Fibroblast of upper back skin (primary cell): ENCODE measurements at places on chromosomes 7 and 10.

DNA sequence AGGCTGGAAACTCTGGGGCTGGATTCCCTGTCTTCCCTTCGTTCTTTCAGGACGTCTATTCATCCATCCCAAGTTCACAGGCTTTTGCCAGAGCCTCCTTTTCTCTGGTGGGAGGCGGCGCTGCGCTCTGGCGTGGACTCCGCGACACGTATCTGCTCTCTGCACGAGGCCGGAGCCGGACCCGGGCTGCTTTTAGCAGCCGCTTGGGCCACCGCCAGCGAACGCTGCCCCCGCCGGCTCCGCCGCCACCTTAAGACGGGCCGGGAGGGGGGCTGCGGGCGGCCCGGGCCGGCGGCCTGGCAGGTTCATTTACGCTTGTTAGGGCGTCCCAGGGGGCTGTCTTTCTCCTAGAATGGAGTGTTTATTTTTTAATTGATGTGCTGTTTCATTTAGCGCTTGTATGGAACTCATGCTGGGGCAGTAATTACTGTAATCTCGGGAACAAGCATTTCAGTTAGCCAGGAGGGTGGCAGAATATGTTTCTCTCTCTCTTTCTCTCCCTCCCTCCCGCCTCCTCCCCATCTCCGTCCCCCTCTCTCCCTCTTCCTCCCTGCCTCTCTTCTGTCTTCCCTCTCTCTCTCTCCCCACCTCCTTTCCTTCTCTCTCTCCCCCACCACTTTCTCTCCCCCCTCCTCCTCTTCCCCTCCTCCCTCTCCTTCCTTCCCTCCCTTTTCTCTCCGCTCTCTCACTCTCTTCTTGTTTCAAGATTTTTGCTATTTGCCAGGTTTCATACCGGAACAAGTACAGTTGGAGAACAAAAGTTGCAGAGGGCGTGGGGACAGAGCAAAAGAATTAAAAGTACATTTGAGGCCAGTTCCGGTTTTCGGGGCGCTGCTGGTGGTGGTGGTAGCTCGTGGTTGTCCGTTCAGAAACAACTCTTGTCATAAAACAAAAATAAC lies 1.3 kb upstream of the FZD8 start:
- DNase-seq: peak; percentile 45

- DNase-seq: no peak
Observed at GRCh38 chr7:122643250-122643649, 55.7 kb downstream of the RNF133 start.

GRCh38 chr10:91627344-91628102 lies 5.3 kb downstream of the PPP1R3C start:
- no peak for DNase-seq

- no peak for DNase-seq
Observed at GRCh38 chr7:140439359-140439758, 35.5 kb downstream of the RAB19 start.

GRCh38 chr7:27214239-27214950 lies 14.5 kb upstream of the HOXA13 start:
- no peak for DNase-seq

- peak; percentile 95 for DNase-seq
Observed at GRCh38 chr10:76432016-76433012, 1000.9 kb downstream of the LRMDA start.

- no peak for DNase-seq
Observed at GRCh38 chr7:111029141-111029572, 61.8 kb upstream of the LRRN3 start.

DNA sequence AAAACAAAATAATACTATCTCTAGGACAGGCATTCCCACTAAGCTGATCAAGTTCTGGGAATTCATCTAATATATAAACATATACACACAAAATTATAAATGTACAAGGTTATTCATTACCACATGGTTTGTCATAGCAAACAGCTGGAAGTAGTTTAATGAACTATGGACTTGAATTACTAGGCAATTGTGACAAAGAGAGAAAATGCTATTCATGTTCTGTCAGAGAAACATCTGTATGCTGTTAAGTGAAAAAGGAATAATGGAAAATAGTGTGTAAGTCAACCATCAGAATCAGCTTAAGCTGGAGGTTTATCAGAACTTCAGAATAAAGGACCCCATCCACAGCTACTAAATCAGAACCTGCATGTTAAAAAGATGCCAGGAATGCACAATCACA lies 2.8 kb downstream of the ZNF248 start:
- peak; percentile 6 for DNase-seq

DNA sequence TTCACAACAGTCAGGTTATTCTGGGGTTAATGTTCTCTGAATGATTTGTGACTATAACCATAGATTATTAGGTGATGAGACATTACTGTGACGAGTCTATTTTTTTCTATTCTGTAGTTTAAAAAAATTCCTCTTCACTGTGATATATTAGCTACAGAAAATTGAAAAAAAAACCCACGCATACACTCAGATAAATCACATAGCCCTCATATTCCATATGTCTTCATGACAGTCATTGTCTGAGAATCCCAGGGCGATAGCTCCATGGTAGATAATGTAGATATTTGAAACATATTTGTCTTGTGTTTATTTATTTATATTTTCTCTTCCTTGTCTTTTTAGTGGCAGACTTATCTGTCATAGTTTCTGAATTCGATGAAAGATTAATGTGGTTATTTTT lies 110.0 kb downstream of the CAMK1D start:
- peak; percentile 52 for DNase-seq

DNA sequence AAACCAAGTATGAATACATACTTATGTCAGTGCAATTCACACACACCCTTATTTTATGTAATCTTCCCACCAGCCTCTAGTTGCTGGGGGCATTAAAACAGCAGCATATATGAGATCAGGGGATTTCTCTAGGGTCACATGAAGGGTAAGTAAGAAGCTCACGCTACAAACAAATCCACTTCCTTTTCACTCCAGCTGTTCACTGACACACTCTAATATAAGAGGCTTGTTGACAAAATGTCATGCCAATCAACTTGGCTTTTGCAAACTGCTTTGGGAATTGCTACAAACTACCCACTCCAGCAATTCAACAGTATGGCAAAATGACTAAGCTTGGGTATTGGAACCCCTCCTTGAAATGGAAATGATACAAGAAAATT lies 10.3 kb downstream of the FAM3C start:
- no peak for DNase-seq

- no peak for DNase-seq
Observed at GRCh38 chr7:101233907-101234547, 3.6 kb downstream of the CLDN15 start.

DNA sequence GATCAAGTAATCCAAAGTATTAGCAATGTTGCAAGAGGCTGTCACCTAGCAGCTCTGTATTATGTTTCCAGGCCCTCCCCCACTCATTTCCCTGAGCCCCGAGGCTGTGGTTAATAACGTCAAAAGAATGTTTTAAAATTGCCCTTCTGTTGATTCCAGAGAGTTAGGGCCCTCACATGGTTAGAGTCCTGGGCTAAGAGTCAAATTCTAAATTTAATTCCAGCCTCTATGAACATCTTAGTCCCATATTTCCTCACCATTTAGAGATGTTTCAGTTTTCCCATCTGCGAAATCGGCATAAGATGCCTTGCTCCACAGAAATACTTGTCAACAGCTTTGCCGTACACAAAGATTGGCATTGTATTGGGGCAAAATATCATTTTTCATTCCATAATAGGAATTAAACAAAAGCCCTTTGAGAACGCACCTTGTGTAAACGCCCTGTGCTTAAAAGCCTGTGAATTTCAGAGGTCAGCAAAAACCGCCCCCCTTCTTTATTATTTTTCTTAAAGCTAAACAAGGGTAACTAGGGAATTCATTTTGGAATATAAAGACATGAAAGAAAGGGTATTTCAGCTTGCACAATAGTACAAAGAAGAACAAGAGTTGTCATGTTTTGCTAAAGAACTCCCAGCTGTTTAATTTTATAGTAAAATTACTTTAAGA lies 135.8 kb downstream of the ARID5B start:
- DNase-seq: peak; percentile 90

- DNase-seq: no peak
Observed at GRCh38 chr7:19696926-19697325, 11.9 kb downstream of the POLR1F start.

- DNase-seq: no peak
Observed at GRCh38 chr7:42155584-42156290, 81.3 kb downstream of the GLI3 start.

GRCh38 chr10:122098924-122099323 lies 110.0 kb downstream of the TACC2 start:
- no peak for DNase-seq

- DNase-seq: peak; percentile 72
Observed at GRCh38 chr10:101889256-101890210, 45.9 kb upstream of the KCNIP2 start.

- DNase-seq: no peak
Observed at GRCh38 chr7:132162556-132163144, 413.6 kb downstream of the PLXNA4 start.

DNA sequence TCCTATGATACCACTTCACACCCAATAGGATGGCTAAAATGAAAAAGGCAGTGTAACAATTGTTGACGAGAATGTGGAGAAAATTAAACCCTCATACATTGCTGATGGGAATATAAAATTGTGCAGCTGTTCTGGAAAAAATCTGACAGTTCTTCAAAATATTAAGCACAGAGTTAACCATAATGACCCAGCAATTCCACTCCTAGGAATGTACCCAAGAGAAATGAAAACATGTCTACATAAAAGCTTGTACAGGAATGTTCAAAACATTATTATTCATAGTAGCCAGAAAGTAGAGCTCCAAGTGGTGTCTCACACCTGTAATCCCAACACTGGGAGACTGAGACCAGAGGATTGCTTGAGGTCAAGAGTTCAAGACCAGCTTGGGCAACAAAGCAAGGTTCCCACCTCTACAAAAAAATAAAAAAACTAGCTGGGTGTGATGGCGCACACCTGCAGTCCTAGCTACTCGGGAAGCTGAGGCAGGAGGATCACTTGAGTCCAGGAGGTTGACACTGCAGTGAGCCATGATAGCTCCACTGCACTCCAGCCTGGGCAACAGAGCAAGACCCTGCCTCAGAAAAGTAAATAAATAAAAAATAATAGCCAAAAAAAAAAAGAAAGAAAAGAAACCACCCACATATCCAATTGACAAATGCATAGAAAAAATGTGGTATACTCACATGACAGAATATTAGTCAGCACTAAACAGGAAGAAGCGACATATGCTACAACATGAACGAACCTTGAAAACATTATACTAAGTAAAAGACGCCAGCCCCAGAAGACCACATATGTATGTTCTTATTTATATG lies 5.0 kb downstream of the RHEB start:
- DNase-seq: no peak

DNA sequence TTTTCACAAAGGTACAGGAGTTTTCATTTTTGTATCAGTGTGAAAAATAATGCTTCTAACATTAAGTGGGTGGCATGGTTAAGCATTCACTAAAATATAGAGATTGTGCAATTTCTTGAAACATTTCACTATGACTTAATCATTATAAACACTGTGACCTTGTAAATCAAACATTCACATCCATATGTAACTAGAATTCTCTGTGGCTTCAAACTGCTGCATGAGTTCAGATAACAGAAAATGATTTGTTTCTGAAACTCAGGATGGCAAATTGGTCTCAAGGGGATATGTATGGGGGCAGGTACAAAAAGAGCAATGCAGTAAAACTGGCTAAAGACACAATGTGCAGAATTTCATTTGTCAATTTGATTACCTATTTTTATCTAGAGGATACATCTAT lies 3.8 kb downstream of the FAM133B start:
- peak; percentile 48 for DNase-seq

DNA sequence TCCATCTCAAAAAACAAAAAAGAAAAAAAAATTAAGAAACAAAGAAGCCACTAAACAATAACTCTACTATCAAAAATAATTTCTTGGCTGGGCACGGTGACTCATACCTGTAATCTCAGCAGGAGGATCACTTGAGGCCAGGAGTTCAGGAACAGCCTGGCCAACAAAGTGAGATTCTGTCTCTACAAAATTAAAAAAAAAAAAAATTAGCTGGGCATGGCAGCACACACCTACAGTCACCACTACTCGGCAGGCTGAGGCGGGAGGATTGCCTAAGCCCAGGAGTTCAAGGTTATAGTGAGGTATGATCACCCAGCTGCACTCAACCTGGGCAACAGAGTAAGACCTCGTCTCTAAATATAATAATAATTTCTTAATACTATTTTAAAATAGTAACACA lies 69.0 kb downstream of the PARD3 start:
- DNase-seq: no peak

- DNase-seq: no peak
Observed at GRCh38 chr7:85749696-85750453, 563.0 kb upstream of the SEMA3D start.

DNA sequence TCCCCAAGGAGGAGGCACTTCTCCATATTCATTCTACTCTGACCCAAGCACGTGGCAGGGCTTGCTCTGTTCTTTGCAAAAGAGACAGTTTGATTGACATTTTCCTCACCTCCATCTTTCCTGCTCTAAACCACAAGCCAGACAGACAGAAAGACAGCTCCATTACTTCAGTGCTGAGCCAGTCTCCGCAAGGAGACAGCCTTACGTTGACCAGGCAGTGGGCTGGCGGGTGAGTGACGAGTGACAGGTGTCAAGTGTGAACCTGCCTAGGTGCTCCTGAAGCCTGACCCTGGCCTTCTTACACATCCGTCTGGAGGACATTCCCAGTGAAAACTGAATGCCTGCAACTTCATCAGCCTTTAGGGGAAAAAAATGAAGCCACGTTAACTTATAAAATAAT lies 314.6 kb downstream of the TNS3 start:
- no peak for DNase-seq

DNA sequence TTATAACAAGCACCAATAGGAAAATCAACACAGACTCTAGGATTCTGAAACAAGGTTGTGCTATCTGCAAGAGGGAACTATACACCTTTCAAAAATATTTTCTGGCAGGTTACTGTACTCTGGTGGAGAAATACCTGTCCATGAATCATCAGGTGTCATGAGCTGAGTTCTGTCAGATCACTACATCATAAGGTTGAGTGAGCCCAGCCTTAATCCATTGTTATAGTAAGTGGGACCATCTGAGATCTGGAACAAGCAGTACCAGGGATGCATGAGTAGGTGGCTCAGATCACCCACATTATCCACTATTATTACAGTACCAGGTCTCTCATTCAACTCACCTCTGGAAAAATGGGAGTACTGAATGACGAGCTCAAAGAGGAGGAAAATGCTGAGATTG lies 212.4 kb downstream of the DGKI start:
- DNase-seq: no peak

GRCh38 chr7:140533394-140533872 lies 54.1 kb upstream of the MKRN1 start:
- DNase-seq: no peak

GRCh38 chr10:79413196-79413595 lies 32.2 kb downstream of the ZCCHC24 start:
- no peak for DNase-seq

DNA sequence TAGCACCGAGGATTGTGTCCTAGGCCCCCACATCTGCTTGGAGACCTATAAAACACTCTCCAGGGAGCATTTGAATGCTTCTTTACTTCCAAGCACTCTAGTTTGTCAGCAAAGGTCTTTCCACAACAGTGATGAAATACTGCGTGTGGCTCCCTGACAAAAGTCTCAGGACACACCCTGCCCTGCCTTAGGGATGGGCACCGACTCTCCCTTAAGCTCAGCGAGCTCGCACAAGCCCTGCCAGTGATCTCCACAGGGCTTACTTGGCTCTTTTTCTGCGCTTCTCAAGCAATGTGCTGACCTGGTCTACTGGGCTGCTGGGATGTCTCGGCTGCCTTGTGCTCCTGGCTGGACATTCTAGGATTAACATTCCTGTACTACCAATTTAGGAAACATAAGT lies 84.3 kb upstream of the MPP7 start:
- no peak for DNase-seq
